NCI-H774 (cell line): ENCODE measurements at places on chromosomes 12 and 14.

GRCh38 chr12:105459760-105460330 lies 129.4 kb downstream of the C12orf75 start:
- no peak for DNase-seq

DNA sequence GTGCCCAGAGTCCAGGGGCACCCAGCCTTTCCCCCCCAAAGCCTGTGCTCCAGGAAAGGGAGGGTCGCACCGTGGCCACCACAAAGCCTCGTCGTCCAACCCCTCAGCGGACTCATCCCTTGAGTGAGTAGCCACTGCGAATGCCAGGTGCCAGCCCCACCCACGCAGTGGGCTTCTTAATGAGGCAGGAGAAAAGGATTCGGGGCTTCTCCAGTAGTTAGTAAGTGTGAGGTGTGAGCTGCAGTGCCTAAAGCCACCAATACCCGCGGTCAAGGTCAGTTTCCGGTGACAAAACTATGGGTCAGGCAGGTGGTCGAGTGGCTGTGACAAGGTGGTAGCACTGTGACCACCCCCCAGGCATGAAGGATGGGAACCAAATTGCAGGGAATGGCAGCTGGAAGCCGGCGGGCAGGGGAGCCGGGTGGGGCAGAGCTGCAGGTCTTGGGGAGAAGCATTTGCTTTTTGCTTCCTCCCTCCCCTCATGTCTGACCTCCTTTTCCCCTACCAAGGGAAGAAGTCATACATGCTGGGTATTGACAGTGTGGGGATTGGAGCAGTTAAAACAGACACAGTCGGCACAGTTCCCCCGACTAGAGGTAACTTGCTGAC lies 8.0 kb downstream of the RAN start:
- no peak for DNase-seq

GRCh38 chr12:67367843-67368242 lies 98.7 kb downstream of the CAND1 start:
- no peak for DNase-seq

DNA sequence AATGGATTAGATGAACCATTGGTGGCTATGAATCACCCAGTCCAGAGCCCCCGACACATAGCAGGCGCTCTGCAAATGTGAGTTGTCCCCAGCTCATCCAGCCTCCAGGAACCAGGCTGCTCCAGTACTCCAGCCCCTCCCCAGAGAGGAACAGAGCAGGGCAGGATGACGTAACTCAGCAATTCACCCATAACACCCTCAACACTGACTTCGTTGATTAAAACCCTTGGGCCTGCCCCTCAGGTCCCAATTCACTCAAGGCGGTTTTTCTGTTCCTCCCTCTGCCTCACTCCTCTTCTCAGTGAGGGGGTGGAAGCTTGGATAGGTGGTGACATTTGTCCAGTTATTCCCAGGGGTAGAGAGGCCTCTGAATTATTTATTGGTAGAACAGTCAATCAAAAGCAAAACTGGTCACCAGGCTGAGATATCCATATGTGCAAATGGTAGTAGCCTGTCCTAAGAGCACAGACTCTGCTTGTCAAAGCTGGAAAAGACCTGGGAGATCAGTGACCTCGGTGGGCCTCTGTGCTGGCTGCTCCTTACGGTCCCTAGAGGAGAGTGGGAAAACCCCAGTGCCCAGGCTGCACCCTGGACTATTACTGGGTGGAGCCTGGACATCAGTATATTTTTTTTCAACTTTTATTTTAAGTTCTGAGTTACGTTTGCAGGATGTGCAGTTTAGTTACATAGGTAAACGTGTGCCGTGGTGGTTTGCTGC lies 97.0 kb downstream of the CMKLR1 start:
- no peak for DNase-seq

- DNase-seq: peak; percentile 40
These were observed 576 bp downstream of the SYNE3 start for GRCh38 chr14:95515596-95516552.

- DNase-seq: no peak
These were observed 46.9 kb downstream of the PHLDA1 start for GRCh38 chr12:75984577-75985182.

- no peak for DNase-seq
These were observed at the start of gene SYNE3 for GRCh38 chr14:95516554-95517181. Gene SYNE3 (minus strand): TSS chr14:95516650. CDS start chr14:95475821, 40,829 bp downstream.

GRCh38 chr12:82359115-82359478 lies 768 bp downstream of the METTL25 start:
- DNase-seq: peak; percentile 61

- DNase-seq: no peak
These were observed 308.7 kb upstream of the DDHD1 start for GRCh38 chr14:53461858-53462257.

GRCh38 chr14:93084866-93085857 lies 30.6 kb downstream of the ITPK1 start:
- DNase-seq: no peak

DNA sequence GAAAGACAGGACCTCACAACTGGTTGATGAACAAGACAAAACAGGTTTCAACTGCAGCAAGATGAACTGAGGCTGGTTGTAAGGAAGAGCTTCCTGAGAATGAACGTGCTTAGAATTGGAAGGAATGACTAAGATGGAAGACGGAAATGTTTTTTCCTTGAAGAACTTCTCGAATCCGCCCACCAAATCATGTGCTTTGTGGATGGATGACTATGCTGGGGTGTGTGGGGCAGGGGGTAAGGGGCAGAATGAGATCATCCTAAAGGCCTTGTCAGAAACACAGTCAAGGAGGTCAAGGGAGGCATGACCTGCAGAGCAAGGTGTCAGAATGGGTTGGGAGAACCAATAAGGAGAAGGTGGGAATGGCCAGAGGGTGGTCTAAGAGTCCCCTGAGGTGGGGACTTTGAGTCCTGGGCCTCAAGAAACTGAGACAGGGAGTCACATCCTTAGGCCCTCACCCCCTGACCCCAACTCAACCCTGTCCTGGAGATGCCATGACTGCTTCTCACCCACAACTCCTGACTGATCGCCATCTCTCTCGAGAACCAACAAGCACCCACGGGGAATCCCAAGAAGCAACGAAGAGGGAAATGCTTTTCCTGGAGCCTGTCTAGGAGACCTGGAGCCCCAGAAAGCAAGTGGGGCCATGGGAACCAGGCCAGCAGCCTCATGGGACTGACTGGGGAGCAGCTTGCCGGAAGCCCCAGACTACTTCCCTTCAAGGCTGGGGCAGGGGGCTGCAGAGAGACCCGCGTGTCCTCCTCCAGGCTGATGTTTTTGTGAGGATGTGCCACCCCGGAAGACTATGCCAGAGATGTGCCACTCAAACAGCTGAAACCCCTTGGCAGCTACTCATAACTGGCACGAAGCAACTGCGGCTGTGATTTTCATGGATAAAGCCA lies 84.0 kb downstream of the ACTN1 start:
- no peak for DNase-seq

DNA sequence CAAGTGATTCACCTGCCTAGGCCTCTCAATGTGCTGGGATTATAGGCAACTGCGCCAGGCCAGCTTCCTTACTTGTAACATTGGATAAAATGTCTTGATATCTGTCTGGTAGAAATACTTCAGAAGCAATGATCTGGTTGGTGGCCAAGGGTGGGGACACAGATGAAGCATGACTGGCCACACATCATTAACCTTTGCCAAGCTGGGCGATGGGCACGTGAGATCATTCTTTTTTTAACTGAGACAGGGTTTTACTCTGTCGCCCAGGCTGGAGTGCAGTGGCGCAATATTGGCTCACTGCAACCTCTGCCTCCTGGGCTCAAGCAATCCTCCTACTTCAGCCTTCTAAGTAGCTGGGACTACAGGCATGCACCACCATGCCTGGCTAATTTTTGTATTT lies 31.1 kb downstream of the PLEKHH1 start:
- DNase-seq: no peak

- DNase-seq: no peak
These were observed 49.1 kb downstream of the SSPN start for GRCh38 chr12:26244503-26244902.

- no peak for DNase-seq
These were observed 47.2 kb upstream of the KTN1 start for GRCh38 chr14:55532645-55533344.

DNA sequence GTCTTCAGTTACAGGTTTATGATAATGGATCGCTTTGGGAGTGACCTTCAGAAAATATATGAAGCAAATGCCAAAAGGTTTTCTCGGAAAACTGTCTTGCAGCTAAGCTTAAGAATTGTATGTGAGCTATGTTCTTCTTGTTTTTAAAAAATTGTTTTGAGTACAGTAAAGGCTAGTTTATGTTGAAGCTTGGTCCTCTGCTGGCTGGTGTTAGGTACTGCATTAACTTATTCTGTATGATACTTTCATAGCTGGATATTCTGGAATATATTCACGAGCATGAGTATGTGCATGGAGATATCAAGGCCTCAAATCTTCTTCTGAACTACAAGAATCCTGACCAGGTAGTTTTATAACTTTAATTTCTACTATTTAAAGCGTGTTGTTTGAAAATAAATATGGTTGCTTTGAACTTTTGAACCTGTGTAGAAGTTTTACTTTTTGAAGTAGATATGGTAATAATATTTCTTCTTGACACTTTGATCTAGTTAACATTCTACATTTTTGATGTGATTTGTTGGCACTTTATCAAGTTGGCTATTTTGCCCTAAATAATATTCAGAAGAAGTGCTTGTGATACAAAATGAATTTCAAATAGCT lies 55.7 kb downstream of the VRK1 start:
- DNase-seq: no peak

DNA sequence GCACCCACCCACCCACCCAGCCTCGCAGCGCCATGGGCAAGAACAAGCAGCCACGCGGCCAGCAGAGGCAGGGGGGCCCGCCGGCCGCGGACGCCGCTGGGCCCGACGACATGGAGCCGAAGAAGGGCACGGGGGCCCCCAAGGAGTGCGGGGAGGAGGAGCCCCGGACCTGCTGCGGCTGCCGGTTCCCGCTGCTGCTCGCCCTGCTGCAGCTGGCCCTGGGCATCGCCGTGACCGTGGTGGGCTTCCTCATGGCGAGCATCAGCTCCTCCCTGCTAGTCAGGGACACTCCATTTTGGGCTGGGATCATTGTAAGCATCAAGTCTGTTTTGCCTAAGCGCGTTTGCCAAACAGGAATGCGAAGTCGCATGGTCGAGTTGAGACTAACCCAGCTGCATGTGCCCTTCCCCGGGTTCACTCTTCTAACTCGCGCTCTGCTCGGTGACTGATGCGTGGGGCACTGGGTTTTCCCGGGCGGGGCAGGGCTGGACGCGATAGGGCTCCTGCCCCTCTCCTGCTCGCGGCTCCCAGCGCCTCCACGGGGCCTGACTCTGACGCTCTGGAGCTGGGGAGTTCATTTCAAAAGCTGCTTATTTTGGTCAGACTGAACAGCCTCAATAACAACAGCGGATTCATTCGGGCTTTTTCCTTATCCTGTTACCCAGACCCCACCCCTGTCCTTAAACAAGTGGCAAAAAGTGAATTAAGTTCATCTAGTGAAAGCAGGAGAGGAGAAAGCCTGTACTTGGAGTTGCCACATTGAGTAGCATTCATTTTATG lies 458 bp downstream of the SSPN start:
- DNase-seq: peak; percentile 56

DNA sequence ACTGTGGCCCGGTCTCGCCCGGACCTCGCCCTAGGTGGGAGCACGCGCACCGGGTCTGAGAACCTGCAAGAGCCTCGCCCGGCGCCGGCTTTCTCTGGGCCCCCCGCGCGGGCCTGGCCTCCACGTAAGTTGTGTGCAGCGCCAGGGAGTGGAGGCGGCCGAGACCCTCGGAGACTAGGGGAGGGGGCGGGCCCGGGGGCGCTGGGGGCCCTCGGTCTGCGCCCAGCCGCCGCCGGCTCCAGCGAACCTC lies 183 bp upstream of the PRMT8 start:
- DNase-seq: no peak

GRCh38 chr12:1421091-1421846 lies 173.1 kb downstream of the FBXL14 start:
- DNase-seq: no peak

- DNase-seq: no peak
These were observed 9.1 kb upstream of the BLTP3B start for GRCh38 chr12:100151769-100152168.

DNA sequence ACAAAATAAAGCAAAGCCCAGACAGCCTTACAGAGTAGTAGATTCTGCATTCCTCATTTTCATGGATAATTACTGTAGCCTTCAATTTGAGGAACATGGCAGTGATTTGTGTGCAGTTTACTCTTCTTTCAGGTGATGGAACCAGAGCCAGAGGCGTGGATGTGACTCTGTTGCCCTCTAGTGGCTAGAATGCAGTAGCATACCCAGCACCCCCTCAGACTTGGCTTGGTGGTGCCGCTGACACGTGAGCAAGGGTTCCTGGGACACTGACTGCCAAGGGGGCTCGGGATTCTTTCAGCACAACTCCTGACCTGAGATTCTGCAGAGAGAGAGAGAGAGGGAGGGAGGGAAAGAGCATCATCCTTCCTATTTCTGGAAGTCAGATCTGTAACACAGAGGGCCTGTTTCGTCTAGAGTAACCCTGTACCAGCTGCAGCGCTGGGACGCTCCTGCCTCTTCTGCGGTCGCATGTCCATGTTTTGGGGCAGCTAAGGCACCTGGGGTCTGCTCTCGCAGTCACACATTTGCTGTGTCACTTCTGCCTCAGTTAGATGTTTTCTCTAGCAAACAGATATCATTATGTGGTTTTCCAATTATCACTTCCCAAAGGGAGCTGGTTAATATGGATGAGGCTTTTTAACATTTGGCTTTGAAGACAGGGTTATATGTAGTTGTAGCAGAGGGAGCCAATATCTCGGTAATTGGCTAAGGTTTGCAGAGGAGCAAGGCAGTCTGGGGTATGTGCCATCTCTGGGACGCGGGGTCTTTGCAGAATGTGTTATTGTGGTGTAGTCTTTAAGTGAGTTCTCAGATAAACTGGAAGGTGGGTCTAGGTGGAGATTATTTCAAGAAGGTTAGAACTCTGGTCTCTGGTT lies 428.1 kb downstream of the NRXN3 start:
- DNase-seq: peak; percentile 12

DNA sequence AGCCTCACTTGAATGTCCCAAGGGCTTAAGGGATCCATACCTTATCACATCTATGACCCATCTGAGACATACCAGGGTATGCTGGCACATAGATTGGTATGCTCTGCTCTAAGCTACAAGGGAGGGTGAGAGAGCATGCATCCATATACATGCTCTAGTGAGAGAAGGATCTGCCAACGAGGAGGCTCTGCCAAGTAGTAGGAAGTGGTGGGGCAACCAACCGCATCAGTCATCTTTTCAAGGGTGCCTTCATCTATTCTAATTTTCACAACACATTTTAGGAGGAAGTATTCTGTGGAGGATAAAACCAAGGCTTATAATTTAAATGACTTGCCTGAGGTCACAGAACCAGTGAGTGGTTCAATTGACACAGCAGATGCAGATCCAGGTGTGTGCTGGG lies 6.6 kb upstream of the PPM1A start:
- no peak for DNase-seq

DNA sequence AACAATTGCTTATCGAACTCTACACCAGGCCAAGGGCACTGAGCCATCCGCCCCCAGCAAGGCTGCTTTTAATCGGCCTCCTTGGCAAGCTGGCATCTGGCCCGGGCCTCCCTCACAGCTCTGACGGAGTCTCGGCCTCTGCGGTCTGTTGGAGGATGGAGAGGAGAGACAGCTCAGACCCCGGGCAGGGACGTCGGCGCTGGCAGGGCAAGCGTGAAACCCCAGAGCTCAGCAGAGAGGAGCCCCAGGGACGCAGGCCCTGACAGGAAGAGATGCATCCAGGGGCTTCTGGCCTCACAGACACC lies 17.5 kb downstream of the CAMKK2 start:
- no peak for DNase-seq

- DNase-seq: no peak
These were observed 89.1 kb upstream of the VASH1 start for GRCh38 chr14:76672123-76672522.

GRCh38 chr14:102675396-102675795 lies 82.9 kb downstream of the RCOR1 start:
- DNase-seq: no peak

GRCh38 chr14:64856529-64857445 lies 22.9 kb downstream of the SPTB start:
- no peak for DNase-seq
